ENCODE measurements at places on chromosomes 4 and X.

GRCh38 chr4:122702939-122703338 lies 29.6 kb upstream of the BBS12 start:
- ATAC-seq = no peak

- ATAC-seq = peak; percentile 69
Measured at GRCh38 chr4:26061248-26061986, 147.4 kb downstream of the SMIM20 start.

DNA sequence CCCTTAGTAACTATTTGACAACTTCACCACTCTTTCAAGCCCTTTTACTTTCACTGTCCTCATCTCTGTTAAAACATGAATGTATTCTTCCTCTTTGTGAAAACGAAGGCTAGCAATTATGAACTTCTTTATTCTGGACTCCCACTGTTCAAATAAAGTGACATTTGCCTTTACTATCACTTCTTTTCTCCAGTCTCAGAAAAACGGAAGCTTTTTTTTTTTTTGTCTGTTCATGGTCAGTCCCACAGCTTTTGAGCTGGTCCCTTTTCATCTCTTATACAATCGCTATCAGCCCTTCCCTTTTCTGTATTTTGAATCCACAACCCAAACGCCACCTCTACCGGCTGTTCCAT lies 327.7 kb downstream of the DKK2 start:
- ATAC-seq = no peak

DNA sequence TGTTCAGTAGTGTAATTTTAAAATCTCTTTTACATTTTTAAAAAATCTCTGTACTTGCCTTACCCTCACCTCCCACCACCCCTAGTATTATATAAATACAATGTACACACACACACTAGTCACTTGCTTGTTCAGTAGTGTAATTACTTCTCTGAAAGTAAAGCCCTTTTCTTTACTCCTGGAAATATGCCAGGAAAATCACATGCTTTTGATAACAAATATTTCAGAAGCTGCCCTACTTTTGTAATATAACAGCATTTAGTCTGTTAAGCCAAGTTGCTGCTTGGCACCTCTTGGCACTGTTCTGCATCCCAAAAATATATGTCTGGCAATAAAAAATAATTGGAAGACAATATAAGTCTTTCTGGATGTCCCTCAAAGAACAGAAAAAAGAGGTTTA lies 172.8 kb upstream of the APOOL start:
- ATAC-seq = no peak

DNA sequence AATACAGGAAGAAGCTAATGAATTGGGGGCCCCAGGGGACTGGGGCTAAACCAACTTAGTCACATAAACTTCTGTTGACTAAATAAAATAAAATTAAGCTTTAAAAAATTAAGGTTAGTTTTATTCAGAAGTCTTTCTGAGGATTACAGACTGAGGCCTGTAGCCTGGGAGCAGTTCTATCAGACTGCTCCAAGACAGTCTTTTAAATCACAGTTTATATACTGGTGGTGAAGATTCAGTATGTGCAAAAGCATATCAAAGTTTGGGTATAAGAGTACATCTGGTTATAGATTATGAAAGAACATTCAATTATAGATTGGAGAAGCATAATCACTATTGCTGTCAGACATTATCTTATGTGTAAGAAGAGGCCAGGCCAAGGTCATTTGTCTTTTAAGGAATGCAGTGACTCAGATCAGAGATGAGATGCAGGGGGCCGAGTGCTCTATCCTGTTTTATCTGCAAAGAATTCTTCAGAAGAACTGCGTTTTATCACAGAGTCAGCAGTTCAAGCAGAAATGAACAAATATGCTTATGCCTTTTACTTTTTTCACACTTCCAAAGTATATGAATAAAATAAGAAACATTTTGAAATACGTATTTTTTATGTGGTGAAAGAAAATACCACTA lies 109.4 kb downstream of the PDHA2 start:
- no peak for ATAC-seq

DNA sequence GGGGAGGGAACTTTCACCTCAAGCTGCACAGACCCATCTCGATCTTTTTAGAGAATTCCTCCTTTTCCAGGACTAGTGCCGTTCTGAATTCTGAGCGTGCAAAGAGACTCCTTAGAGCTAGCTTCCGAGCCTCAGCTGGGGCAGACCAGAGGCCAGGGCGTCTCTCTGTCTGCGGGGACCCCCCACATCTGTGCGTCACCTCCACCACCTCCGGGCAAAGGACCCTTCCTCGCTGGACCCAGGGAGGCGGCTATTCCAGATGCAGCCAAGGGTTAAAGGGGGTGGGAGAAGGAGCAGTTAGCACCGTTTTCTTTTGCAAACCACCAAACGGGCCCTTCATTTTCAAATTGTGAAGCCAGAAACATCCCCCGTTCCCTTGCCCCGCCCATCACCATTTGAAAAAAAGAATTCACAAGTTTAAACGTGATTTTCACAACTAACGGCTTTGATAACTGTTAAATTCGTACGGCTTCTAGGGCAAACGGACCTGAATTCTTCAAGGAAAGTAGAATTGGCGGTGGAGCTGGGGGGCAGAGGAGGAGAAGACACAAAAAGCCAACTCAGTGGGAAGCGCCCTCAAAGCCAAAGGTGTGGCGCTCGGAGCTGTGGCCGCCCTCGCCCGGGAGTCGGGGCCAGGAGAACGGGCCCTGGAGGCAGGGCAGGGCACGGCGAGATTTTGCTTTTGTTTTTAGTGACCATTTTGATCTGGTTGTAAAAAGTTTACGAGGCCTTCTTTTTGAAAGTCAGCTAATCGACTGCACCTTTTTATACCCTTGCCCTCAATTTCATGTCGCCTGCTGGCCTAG lies 3.3 kb upstream of the PDGFRA start:
- no peak for ATAC-seq

DNA sequence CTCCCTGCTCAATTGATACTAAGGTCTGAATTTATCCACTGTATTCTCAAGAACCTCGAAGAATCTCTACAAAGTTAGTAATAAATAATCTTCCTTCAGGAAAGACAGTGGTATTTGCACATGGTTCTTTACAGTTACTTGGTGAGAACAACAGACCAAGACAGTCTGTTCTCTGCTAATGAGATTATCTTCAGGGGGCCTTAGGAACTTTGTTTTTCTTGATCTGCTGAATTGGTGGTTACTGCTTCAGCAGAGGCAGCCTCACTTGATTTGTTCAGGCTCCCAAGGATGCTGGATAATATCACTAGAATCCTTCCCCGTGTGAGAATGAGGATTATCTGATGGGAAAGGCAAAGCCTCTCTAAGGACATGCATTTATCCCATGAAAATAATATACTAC lies 64.8 kb downstream of the CBR4 start:
- no peak for ATAC-seq

- no peak for ATAC-seq
Measured at GRCh38 chrX:37315511-37316248, 33.5 kb upstream of the PRRG1 start.

DNA sequence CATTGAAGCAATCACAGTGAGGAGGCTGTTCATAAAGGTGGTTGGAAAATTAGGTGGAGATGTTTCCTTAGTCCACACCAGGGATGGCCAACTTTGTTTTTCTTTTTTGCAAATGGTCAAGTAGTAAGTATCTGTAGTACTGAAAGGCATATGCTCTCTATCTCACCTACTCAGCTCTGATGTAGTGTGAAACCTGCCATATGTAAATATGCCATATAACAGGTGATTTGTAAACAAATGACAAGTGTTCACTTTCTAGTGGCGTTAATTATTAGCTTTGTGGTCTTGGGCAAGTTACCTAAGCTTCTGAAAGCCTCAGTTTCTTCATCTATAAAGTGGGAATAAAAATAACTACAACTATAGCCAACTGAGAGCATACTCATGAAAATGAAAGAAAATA lies 421.4 kb upstream of the LCORL start:
- ATAC-seq = no peak

- no peak for ATAC-seq
Measured at GRCh38 chr4:180650273-180650672, 1592.9 kb upstream of the TENM3 start.

DNA sequence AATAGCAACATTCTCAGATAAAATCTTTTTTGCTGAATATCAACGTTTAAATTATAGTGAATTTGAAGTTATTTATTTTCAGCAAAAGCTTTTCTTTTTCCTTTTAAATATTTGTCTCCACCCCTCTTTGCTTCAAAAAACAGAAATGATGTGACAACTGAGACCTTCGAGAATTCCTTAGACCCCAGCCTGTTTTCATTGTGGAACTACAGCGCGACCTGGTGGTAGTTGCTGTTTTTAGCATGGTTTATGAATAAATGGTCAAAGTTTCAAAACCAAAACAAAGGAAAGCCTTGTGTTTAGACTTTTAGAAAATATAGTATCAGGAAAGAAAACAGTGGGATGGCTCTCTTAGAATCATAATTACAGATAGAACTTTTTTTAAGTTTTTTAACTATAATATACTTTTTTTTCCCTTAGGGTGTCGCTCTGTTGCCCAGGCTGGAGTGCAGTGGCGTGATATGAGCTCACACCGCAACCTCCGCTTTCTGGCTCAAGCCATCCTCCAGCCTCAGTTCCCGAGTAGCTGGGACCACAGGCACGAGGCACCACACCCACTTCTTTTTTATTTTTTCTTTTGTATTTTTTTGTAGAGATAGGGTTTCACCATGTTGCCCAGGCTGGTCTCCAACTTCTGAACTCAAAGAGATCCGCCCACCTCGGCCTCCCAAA lies 26.8 kb upstream of the TMEM184C start:
- ATAC-seq = no peak

- no peak for ATAC-seq
Measured at GRCh38 chrX:152873361-152873760, 24.5 kb upstream of the ZNF185 start.

- ATAC-seq = no peak
Measured at GRCh38 chrX:153590961-153591956, 7.7 kb downstream of the CCNQ start.

DNA sequence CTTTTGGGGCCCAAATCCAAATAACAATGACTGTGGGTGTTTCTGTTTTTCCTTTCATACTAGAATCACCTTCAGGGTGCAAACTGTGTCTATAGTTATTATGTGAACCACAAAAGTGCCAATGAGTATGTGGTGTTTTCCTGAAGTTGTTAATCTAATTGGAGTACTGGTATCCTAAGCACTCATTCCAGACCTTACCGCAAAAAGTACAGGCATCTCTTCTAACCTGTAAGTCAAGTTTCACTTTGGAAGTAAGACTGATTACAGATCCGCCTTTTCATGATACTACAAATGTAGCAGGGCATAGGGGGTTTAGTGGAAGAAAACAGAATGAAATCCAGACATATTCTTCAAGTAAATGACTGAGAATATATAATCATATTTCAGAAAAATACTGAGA lies 16.1 kb downstream of the COQ2 start:
- no peak for ATAC-seq

- ATAC-seq = peak; percentile 48
Measured at GRCh38 chr4:13546941-13547484, 2.7 kb upstream of the NKX3-2 start.

DNA sequence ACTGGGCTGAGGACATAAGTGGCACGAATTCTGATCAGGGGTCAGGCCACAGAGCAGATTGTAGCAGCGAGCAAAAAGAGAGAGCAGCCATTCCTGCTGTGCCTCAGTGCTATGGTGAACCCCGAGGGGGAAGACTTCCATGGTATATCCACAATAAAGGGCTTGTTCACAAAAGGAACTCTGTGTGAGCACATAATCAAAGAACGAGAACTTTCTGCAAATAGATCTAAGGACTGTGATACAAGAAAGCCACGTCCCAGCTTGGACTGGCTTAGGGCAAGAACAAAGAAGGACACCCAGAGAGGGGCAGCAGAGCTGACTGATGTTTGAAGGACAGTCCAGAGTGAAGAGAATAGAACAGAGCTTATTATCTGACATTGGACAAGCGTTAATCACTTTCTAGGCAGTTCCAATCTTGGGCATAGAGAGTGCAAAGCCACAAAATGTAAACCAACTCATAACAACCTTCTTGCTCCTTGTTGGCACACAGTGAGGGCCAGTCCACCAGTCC lies 24.0 kb downstream of the PPEF2 start:
- ATAC-seq = no peak

DNA sequence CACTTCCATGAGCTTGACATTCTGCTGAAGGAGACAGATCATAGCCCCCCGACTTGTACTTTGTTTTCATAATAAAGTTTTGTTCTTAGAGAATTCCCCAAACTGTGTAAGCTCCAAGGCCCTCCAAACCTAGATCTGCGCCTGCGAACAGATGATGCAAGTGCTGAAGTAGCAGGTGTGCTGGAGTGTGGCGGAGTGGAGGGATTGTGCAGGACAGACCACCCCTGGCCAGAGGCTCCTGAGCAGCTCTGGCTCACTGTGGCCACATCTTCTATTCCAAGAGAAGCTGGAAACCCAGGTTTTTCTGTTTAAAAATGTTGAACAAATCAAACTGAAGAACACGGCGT lies 46.4 kb downstream of the TBC1D14 start:
- ATAC-seq = no peak

DNA sequence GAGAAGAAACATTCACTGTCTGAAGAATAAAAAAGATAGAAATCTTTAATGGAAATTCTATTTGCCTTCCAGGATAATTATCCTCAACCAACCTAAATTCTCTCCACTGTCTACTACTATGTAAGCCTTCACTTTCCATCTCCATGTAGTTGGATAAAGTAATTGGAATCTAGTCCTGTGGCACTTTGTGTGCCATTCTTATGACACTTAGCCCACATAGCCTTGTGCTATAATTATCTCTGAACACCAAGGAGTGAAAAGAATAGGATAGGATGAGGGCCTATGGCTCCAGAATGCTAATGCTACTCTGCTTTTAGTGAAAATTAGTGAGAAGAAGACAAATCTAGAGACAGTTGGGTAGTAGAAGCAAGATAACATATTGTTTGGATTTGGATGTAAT lies 20.2 kb downstream of the PRSS48 start:
- ATAC-seq = no peak

DNA sequence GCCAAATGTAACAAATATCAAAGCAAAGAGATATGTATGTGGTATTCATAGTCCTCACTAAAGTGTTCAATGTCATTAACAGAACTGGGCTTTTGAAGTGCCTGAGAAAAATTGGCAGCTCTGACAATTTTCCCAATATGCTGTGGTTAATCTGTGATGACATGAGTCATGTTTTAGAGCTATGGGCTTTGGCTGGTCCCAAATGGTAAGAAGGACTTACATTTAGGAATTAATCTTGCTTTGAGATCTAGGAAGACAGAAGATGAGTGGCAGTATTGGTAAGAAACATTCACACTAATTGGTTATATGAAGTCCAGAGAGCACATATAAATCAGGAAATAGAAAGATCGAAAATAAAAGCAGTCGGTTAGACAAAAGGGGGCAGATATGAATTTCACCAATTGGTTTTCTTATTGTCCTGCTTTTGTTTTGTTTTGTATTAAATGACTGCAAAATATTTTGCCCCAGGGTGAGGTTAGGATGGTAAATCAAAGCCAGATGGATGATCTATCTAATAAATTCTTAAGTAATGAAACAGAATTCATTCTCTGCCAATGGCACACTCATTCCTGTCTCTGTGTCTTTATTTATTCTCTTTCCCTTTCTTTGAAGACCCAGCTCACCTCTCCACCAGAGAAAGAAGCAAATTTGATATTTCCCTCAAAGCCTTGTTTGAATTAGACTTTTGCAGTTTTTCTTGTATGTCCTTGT lies 993.1 kb downstream of the RPA4 start:
- no peak for ATAC-seq
